ENCODE measurements at places on chromosomes 3 and 15. TPM values are rescaled to one million over a fixed set of nuclear protein-coding genes. Genes with fewer than 3 reads are reported as not detected.

DNA sequence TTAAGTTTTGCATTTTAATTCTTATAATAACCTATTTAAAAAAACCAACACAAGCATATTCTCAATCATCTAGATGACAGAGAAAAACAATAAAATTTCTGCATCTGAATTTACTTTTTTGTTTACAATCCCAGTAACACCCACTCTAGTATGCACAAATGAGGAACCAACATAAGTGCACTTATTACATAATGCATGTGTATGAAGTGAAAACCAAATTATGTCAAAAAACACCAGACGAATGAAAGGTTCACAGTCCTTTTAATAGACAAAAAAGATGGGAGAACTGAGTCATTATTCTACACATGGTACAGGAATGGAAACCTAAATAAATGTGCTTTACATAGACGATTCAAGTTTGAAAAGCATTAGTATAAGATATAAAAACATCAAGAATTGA is 91.7 kb downstream of the NR1I2 start:
- DNase-seq = no peak

DNA sequence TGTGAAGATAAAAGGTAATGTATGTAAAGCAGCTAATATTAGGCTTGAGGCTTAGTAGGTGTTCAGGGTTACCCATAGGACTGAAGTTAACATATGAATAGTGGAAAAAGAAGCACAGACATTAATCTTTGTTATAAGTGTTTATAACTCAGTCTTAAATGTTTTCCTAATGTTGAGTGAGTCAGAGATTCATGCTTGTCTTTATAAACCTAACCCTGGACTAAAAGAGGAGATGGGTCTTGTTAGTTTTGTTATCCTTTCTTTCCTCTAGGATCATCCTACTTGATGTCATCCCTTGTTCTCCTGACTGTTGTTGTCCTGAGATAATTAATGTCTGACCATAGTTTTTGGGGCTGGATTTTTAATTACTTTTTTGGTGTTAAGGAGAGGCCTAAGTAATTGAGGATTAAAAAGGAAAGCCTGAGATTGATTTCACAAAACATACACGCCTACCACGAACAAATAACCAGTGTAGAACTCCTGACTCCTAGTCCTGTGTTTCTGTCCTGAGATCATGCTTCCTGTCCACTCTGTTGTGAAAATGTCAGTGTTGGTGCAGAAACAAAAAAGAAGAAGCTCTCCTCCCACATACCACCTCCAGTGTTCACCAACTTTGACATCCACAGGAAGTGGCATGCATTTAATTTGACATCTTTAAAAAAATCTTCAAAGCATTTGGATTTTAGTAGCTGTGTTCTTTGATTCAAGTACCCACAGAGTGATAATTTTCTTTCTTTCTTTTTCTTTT is 8.4 kb downstream of the MITF start:
- no peak for DNase-seq

DNA sequence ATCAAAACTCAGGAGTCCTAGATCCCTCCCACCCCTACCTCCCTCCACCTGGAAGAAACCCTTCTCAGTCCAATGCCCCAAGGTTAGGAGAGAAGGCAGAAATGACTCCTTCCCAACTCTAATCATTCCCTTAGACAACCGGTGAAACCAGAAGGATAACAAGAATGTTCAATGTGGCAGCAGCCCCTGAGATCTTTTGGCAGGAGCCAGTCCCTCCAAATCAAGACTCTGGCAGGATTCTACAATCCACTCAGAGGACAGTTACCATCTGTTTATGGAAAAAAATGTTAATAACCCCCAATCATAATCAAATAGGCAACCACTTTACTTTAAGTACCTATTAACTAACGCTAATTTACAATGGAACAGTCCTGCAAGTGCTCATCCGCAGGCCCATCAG is 136.5 kb downstream of the NTRK3 start:
- no peak for DNase-seq

- DNase-seq = no peak
Measured at GRCh38 chr3:15514663-15515340, 6.7 kb downstream of the COLQ start.

- DNase-seq = no peak
Measured at GRCh38 chr3:188294113-188294512, 140.2 kb downstream of the LPP start.

GRCh38 chr3:143291836-143292447 is 172.4 kb downstream of the CHST2 start:
- DNase-seq = no peak

- DNase-seq = no peak
Measured at GRCh38 chr15:64236156-64236894, 73.5 kb upstream of the PPIB start.

- no peak for DNase-seq
Measured at GRCh38 chr3:128911911-128912310, 32.5 kb downstream of the ACAD9 start.

- DNase-seq = no peak
Measured at GRCh38 chr3:188948281-188948996, 223.3 kb upstream of the TPRG1 start.

DNA sequence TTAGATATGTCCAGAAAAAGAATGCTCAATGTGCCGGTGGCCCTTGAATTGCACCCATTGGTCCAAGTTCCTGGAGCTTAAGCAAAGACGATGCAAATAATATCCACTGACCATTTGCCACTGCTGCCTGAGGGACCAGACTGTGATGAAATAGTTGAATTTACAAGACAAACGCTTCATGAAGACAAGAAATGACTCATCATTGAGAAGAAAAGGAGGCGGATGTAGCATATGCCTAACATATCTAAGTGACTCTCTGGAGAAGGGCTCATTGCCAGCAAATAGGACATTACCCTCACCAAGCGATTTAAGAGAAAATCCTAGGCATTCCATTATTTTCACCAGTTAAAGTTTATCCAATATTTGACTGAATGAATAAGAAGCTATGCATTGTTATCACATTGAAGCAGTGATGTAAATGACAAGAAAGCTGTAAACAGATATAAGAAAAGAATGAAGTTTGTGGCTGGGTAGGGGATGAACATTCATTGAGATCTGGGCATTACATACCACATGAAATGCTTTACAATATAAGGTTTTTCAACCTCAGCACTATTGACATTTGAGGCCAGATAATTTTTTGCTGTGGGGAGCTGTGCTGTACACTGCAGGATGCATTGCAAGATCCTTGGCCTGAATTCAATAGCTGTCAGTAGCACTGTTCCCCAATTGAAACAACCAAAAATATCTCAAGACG is 48.9 kb upstream of the CPNE4 start:
- no peak for DNase-seq

HDAC11 gene
- 21.7 TPM for total RNA-seq

PRR20G gene
- not detected for total RNA-seq

NEK11 gene
- 7.4 TPM for total RNA-seq

FHIT gene
- 9.0 TPM for total RNA-seq

CHRNA5 gene
- 4.3 TPM for total RNA-seq

Data from breast epithelium (tissue), 4 donors.